ENCODE measurements at places on chromosomes 5 and 9.
A peak's percentile ranks its signal among the peaks of the same experiment; 100 is the strongest.

GRCh38 chr5:15008921-15009320, 137.3 kb upstream of the ANKH start:
- no peak for DNase-seq

DNA sequence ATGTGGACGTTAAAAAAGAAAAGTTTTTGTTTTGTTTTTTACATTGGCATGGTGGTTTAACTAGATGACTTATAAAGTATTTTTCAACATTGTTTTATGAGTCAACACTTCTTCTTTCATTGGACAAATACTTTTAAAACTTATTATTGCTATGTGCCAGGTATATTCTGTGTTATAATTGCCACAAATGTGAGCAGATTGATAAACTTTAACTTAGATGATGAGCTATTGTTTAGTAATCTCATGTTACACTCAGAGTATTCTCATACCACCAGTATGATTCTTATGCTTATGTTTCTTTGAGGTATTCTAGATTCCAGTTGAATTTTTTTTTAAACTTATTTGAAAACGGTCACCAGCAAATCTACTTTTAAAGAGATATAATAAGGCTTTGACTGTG, 60.3 kb downstream of the RASA1 start:
- DNase-seq, result no peak

- no peak for DNase-seq
These were observed 96.3 kb upstream of the VCAN start for GRCh38 chr5:83375049-83375745.

DNA sequence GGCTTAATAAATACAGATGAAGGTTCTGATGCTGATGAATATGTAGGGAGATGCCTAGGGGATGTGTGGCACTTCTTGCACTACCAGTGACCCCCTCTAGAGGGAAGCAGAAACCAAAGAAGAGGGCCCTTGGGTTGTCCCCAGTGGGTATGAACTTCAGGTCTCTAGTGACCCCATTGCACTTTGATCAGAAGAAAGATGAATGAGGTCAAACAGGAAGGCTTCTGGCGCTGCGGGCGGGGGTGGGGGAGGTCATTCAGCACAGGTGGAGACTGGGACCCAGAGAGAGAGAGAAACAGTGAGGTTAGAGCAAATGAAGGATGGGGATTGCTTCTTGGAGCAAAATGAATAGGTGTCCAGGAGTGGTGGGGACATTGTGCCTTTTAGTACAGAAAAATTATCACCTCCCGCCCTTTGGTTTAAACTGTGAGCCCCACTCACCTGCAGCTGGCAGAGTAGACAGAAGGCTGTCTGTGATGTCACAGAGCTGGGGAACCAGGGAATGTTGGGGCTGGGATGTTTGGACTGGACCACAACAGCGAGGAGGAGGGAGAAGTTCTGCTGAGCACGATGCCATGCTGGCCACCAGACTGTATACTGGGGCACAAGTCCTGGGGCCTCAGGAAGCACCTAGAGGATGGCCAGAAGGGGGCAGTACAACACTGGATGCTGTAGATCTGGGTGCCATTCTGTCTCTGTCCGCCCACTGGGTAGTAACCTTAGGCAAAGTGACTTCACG, at the start of gene TEX48:
TSS of gene TEX48 (minus strand) at position 599 of the 739 bp plus-strand sequence. CDS start 10,469 bp downstream, outside the sequence.
- peak; percentile 64 for DNase-seq

DNA sequence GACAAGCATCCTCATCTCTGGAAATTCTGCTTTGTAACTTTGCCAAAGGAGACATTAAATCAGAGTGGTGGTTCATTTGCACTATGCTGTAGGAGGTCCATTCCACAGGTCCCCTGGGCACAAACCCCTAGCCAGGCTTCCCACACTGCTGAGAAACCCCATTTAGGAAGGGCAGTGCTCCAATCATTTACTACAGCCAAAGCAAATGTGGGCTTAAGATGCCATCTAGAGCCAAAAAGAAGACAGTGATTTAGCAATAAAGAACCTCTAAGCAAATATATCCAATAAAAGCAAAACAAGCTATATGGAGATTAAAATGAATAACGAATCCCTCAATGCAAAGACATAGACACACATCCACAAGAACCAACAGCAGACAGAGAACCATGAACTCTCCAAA, 129.0 kb upstream of the ALDH1B1 start:
- DNase-seq, result no peak

DNA sequence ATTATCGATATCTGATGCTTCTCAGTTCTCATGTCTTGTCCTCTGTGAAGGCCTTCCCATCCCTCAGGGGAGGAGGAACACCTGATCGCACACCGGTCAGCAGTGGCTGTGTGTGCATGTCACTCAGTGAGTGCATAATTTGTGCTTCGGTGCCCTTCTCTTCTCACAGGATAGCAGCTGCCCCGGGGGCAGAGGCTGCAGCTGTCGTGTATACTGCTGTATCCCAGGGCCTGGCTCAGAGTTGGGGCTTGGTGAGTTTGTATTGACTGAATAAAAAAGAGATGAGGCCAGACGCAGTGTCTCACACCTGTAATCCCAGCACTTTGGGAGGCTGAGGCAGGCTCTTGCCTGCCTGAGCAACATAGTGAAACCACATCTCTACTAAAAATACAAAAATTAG, 49.7 kb upstream of the NCS1 start:
- no peak for DNase-seq

- DNase-seq, result no peak
These were observed 47.1 kb downstream of the PRELID2 start for GRCh38 chr5:145787996-145788395.

- DNase-seq, result no peak
These were observed 49.2 kb downstream of the EQTN start for GRCh38 chr9:27247756-27248155.

DNA sequence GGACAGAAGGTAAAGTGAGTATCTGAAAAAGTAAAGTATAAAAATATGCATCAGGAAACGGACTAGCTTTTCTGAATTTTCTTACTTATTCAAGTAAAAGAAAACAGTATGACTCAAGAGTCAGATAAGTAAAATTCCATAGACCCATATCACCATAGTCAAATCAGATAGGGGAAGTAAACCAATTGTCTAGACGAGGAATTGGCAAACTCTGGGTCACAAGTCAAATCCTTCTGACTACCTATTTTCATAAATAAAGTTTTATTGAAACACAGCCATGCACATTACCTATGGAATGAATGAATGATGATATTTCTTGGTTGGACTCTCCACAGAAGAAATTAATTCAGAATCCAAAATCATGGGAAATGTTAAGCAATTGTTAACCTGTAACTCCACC, 59.1 kb upstream of the TMC1 start:
- DNase-seq, result no peak

DNA sequence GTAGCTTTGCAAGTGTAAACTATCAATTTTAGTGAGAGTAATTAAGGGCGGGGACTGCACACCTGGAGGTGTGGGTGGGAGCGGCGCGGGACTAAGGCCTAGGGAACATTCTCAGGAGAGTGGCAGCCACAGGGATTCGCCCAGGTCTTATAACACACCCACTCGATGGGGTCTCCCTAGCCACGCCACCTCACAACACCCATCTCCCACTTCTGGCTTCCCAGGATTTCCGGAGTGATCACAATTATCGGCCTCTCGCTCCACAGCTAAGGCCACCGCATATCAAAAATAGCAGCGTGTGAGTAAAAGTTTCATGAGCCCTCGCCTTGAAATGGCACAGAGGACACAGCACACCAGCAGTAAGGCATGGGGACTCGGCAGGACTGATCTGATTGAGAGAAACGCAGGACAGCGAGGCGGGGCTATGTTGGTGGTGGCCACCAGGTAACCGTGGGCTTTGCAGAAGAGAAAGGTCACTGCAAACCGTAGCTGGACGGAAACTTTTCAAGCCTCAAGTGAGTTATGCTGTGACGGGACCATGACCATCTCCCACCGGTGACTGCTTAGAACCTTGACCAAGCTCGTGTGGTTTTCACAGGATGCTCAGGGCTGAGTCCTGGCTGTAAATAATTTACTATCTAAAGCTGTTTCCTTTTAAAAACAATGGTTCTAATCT, 1.1 kb upstream of the LPAR1 start:
- no peak for DNase-seq

- no peak for DNase-seq
These were observed 160.7 kb upstream of the PITX1 start for GRCh38 chr5:135194573-135195269.

- DNase-seq, result no peak
These were observed 81.2 kb downstream of the TTLL11 start for GRCh38 chr9:122011818-122012498.

- DNase-seq, result no peak
These were observed 150.8 kb downstream of the EFNA5 start for GRCh38 chr5:107519900-107520354.

DNA sequence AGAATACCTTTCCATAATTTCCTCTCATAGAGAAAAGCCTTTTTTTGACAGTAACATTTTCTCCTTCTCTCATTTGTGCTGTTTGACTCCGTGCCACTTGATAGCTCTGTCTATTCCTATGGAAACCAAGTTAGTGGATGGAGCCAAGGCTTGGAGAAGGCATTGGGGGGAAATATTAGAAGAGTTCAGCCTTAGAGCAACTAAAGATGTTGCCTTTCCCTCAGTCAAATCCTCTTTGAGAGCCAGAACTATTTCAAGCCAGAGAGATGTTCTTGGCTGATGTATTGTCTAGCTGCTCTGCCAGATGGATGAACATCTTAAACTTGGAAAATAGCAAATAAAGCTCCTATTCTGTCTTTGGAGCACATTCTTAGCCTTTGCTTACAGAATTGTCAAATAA, 112.4 kb downstream of the INVS start:
- no peak for DNase-seq

DNA sequence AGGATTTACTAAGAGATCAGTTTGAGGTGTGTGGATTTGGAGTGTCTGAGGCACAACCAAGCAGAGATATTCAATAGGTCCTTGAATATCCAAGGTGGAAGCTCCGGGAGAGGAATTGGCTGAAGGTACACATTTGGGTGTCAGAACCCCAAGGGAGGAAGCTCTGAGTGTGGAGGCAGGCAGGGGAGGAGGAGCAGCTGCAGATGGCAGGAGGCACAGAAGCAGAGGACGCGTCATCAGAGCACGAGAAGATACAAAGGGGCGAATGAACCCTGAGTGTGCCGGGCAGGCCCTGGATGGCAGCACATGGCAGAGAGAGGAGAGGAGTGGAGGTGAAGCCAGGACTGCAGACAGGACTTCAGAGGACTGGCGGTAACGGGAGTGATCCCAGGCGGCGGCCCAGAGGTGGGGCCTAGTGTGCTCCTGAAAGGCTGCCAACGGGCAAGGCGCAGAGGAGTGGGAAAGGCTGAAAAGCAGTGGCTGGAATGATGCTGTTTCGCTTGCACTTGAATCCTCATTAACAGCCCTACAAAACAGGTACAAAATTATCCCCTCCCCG, 179.8 kb downstream of the FANCC start:
- DNase-seq, result no peak

DNA sequence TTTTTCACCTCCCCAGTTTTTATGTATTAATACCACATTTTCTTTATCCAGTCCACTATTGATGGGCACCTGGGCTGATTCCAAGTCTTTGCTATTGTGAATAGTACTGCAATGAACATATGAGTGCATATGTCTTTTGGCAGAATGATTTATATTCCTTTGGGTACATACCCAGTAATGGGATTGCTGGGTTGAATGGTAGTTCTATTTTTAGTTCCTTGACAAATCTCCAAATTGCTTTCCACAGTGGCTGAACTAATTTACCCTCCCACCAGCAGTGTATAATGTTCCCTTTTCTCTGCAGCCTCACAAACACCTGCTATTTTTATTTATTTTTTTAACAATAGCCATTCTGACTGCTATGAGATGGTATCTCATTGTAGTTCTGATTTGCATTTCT, 340.2 kb downstream of the ADAMTS6 start:
- no peak for DNase-seq

- DNase-seq, result no peak
These were observed 334.6 kb downstream of the MED10 start for GRCh38 chr5:6043491-6044310.

DNA sequence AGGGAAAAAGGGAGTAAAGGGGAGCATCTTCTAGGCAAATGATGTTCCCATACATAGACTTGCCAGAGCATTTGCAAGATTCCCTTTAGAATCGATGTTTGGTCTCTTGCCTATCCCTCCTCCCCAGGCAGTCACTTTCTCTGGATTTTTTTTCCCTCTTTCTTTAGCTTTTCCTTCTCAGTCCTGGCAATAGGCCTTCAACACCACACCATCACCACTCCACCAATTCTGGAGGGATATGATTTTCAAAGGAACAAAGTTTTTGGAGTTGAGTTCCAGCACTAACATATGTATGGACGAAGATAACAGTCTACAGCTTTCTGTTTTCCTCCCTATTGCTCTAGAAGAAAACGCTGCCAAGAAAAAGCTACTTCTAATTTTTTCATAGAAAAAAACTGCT, 377.4 kb downstream of the PDE4D start:
- no peak for DNase-seq

GRCh38 chr9:132945186-132946130, 1.0 kb upstream of the TSC1 start:
- no peak for DNase-seq

DNA sequence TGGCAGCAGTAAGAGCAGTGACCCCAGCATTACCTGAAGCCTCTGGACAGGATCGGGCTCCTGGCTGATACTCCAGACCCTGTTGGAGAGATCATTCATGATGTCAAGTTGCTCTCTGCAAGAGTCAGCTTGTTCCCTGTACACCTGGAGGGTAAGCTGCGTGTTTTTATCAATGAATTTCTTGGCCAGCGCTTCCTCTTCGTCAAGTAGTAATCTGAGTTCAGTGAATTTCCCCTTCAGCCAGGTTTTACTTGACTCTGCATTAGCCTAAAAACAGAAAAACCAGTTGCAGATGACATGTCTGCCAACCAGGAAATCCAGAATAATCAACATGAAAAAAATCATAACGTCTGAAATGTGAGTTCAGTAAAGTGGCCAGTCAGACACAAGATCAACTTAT, 19.1 kb downstream of the TRIM14 start:
- DNase-seq, result no peak

GRCh38 chr5:21432646-21433045, 1420.5 kb downstream of the CDH12 start:
- DNase-seq, result no peak

DNA sequence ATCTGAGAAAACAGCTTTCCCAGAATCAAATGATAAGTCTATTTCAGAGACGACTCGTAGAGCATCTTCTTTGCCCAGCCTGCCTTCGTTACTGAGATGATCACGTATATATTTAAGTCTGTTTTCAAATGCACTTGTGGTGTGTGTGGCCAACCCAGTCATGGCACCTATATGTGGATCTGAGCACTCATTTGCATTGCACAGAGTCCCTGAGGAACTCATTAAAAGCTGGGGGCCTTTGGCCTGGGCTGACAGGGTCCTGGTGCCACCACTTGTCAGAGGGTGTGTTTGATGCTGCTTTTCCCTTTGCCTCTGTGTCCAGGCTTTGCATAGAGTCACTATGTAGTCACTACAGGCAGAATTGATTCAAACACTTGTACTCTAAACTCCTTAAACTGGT, 17.4 kb upstream of the DMRT3 start:
- DNase-seq, result no peak

GRCh38 chr9:79551994-79552393, 19.8 kb upstream of the TLE4 start:
- no peak for DNase-seq
